ENCODE measurements at places on chromosomes 12 and 14.

DNA sequence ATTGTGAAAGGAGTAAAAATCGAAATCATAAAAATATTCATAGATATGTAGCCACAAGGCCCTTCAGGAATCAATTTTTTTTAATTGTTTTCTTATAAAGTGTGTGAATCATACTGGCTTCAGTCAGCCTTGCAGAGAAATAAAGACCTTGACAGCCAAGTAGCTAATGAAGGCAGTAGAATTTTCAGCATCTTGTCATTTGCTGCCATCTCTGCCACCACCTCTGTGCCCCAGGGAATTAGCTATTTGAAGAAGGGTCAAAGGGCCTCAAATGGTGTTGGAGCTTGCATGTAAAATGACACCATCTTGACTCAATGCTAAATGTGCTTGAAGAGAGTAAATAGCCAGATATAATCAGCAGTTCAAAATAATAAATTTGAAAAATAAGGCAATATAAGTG is 359.4 kb upstream of the DCN start:
- DNase-seq = no peak

GRCh38 chr14:89587136-89587420 is 170.0 kb upstream of the FOXN3 start:
- no peak for DNase-seq

GRCh38 chr12:89975574-89975973 is 266.9 kb upstream of the ATP2B1 start:
- DNase-seq = no peak

DNA sequence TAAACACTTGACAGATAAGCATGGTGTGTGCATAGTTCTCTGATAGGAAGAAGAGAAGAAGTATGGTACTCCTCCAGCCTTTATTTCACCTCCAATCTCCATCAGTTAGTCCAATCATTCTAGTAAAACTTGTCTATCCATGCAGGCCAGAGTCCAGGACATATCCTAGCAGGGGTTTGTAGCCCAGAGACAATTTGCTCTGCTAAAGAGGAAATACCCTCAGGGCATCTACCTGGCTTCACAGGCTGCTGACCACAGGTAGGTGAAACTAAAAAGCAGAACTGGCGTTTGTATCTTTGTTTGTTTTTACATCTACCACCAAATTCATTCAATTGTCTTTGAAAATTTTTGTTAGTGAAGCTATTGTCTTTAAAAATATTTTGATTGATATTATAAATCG is 717.6 kb downstream of the FSCB start:
- no peak for DNase-seq

DNA sequence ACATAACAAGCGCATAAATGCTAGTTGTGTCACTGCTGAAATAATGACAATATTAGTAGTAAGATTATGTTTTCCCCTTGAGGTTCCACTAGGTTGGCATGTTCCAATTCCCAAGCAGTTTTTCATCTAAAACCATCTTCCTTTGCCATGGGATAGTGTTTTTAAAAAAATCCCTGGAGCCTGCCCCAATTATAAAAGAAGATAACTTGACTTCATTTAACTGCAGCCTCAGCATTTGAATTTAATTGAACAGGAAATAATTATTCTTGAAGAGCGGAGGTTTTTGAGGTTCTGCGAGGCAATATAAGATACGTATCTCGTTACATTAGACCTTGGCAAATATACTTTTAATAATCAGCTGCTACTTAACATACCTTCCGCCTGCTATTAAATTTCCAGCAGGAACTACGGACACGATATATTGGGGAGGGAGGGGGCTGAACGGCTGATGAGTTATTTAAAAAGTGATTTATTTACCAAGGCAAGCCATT is 65.2 kb upstream of the HSPB8 start:
- no peak for DNase-seq

- no peak for DNase-seq
Observed at GRCh38 chr12:4250691-4251090, 22.9 kb upstream of the CCND2 start.

All from EH (cell line).